ENCODE measurements at places on chromosomes 2 and 18.

- no peak for DNase-seq
Measured at GRCh38 chr2:220053919-220054318, 426.5 kb downstream of the SLC4A3 start.

GRCh38 chr2:147428120-147428747 is 416.6 kb upstream of the ACVR2A start:
- no peak for DNase-seq

- peak; percentile 36 for DNase-seq
Measured at GRCh38 chr2:1162768-1163584, 212.3 kb downstream of the SNTG2 start.

GRCh38 chr2:26178746-26179436 is 6.0 kb downstream of the GAREM2 start:
- DNase-seq = no peak

DNA sequence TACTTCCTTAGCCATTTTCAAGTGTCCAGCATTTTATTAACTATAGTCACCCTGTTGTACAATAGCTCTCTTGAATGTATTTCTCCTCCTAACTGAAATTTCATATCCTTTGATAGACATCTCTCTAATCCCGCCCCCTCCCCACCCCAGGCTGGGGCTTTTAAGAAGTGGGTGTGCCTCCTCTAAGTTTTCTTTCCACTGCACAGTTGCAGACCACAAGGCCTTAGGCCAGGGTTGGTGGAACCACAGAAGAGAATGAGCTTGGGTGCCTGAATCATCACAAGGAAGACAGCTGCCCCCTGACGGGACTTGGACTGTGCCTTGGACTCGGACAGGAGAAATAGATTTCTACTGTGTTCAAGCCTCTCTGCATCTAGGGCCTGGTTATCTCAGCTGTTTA is 193.4 kb downstream of the HAUS1 start:
- DNase-seq = no peak

- DNase-seq = no peak
Measured at GRCh38 chr2:104856086-104856972, 2.4 kb downstream of the POU3F3 start.

DNA sequence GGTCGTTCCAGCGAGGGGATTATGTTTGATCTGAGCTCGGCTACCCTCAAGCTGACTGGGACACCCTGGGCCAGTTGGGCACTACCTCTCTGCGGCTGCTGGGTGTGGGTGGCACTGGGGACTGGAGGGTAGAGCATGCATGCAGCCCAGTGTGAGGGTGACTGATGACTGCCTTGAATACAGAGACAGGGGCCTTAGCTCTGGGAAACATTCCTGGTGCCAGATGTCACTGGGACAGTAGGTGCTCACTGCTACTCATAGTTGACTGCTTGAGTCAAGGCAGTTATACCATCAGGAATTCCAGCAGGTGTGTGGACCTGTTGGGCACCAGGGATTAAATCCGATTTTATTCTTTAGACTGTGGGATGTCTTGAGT is 33.6 kb upstream of the ATP6V1B1 start:
- DNase-seq = no peak

- no peak for DNase-seq
Measured at GRCh38 chr2:68377137-68377780, 12.2 kb downstream of the PLEK start.

DNA sequence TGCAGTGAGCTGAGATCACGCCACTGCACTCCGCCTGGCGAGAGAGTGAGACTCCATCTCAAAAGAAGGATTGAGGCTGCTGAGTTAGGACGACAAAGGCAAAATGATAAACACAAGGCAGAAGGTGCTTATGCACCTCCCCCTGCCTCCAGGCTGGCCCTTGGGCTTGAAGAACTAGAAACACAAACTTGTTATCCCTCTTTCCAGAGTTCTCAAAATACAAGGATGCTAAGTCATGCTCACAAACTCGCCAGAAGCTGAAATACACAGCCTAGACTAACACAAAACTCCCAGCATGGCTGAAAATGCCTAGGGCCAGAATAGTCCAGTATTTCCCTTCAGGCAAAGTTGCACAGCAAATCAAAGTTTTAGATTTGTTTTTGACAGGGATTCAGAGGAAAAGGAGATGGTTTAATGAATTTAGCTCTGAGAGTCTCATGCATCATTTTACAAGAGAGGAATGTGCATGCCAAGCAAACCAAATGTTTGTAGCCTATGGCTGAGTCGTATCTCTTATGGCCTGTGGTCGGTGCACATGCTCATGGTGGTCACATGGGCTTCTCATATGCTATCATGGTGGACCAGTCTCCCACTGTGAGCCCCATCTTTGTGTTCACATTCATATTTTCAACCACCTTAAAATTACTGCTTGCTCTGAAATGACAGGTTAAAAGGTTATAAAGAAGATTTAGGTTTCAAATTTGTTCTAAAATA is 16.2 kb upstream of the MREG start:
- no peak for DNase-seq

DNA sequence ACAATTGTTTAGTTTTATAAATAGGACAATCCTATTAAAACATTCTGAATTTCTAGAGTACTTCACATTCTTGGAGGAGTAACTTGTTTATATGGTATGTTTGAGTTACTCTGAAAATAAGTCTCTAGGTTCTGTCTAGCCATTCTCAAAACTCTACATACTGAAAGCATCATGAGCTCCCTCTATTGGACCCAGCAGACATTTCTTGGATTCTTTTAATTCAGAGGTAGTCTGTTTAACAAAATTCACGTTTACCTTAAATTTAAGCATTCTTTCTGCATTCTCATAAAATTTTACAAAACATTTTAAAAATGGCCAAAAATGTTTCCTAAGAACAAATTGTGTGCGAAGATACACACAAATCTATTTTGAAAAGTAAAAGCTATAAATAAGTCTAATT is 15.3 kb downstream of the SP9 start:
- no peak for DNase-seq

DNA sequence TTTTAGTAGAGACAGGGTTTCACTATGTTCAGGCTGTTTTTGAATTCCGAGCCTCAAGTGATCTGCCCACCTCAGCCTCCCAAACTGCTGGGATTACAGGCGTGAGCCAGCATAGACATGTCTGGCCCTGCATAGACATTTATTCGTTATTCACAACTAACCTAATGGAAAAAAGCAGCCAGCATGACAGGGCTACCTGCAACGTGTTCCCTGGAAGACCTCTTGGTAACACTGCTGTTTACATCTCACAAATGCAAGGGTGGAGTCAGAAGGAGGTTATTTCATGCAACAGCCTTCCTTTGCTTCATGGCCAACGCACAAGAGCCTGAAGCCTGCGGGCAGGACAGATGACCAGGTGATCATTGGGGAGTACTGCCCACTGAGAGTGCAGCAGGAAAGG is 9.2 kb downstream of the SERPINE2 start:
- no peak for DNase-seq

- DNase-seq = no peak
Measured at GRCh38 chr18:70373042-70373519, 84.2 kb downstream of the SOCS6 start.

DNA sequence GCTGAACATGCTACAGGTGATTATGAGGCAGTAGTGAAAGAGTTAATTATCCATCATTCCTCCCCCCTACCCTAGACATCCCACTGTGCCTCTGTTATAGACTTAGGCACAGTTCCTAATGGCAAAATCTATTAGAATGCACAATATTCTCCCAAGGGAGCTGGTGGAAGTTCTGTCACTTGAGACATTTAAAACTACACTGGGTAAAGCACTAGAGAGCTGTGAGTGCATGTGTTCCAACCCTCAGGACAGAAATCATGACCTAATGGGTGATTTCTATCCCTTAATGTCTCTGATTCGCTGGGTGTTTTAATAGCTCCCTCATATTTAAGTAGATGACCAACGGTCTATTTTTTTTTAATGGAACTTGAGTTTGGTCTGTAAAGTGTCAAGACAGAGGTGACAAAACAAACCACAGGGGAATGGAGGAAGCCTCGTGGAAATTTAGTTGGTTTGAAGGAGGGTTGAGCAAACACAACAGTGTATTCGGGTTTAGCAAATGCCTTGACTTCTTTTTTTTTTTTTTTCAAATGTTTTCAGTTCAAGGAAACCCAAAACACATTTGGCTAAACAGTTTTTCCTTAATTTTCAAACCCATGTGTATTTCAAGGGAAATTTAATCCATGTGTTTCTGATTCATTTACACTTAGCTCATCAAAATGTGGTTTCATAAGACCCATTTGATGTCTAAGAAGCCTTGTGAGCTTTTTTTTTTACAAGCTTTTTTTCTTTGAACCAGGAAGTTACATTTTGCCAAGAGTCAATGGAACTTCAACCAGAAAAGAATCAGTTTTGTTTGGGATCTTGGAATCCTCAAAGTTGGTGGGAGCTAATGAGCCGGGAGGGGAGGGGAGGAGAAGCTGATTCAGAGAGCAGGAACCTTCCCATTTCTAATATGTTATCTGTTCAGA is 665.1 kb upstream of the ZEB2 start:
- no peak for DNase-seq

- no peak for DNase-seq
Measured at GRCh38 chr18:79187532-79188277, 118.5 kb downstream of the ATP9B start.

GRCh38 chr2:44844651-44845270 is 96.7 kb upstream of the SIX3 start:
- DNase-seq = no peak

DNA sequence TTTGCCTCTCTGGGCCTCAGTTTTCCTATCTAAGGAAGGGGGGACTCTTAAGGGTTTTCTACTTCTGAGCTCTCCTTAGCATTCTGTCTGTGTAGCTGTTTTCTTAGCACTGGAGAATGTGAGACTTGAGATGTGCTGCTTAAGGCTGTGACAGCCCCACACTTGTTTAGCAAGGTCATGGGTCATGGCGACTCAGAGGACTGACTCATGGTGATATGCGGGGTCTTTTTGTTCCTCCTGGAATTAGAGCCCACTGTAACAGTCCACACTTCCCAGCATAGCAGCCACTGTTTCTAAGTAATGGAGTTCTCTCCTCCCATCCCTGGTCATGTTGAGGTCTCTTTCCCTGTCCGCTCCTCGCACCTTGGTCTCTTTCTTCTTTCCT is 4.1 kb upstream of the LPIN1 start:
- DNase-seq = no peak

DNA sequence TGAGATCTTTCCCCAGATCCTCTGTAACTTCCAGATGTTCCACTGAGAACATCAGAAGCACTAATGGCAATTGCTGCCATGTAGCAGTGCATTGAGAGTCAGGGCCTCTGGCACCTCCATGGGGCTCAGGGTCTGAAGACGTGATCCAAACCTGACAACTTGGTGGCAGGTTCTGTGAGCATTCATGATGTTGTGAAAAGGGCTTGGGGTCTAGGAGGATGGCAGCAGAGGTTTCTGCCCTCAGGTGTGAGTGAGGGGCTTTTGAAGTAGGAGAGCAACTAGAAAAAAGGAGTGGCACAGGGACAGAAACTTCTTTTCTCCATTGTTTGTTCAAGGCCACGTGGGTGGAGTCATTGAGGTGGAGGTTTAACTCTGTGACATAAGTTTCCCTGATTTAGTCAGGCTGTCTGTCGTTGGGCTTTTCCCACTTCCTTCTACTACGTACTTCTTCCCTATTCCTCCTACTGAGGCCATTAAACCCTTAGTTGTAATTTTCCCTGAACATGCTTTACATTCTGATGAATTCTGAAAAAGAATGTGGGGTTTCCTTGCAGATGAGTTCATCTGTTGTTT is 13.1 kb downstream of the CFLAR start:
- DNase-seq = no peak

DNA sequence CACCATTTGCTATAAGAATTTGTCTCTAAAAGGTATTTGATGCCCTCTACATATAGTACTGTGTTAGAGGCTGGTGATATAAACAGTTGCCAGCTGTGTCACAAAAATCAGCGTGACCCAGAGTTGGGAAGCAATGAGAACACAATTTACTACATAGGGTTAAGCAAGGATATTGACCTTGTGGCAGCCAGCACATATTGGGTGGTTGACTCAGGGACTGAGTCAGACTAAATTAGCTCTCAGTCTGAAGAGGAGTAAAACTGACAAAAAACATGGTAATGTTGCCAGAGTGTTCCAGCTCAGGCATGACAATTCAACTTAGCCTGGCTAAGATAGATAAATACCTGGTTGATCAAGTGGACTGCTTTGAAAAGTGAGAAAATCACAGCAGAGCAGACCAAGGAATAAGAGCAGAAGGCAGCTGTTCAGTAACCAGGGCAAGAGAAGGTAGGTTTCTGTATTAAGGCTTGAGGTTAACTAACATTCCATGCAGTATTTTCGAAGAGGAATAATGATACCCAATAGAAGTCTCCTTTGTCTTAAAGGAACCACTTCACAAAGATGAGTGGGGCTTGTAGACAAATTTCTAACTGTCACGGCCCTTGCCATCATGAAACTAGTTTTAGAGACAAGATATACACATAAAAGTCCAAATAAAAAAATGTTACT is 108.2 kb upstream of the ERBB4 start:
- DNase-seq = no peak

DNA sequence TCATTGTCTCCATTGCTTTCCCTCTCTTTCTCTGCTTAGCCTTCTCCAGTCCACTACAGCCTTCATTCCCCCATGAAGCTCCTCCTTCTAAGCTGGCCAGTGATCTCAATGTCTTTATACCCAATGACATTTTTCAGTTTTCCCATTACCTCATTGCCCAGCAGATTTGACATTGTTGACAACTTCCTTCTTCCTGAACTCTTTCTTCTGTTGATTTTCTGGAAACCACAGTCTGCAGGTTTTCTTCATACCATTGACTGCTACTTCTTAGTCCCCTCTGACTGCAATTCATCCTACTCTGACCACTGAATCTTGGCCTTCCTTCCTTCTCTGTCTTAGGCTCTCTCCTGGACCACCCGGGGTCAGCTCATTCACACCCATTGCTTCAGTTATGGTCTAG is 22.9 kb upstream of the SPP2 start:
- no peak for DNase-seq

- DNase-seq = peak; percentile 25
Measured at GRCh38 chr2:37453027-37453426, 108.6 kb downstream of the QPCT start.

- peak; percentile 15 for DNase-seq
Measured at GRCh38 chr2:238202326-238203093, 985 bp downstream of the ILKAP start.

DNA sequence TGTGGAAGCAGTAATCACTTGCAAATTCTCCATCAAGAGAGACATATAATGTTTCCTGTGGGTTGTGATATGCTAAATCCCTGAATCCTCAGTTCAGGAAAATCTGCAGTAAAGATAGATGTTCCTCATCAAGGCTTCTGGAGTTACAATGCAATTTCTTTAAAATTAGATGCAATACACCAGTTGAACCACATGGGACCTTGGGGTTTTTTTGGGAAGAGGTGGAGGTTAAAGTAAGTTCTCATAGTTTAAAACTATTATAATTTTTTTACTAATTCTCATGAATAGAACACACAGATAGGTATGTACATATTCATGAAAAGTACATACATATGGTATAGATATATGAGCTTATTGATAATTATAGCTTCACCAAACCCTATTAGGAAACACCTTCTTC is 496.2 kb downstream of the SATB2 start:
- DNase-seq = no peak

DNA sequence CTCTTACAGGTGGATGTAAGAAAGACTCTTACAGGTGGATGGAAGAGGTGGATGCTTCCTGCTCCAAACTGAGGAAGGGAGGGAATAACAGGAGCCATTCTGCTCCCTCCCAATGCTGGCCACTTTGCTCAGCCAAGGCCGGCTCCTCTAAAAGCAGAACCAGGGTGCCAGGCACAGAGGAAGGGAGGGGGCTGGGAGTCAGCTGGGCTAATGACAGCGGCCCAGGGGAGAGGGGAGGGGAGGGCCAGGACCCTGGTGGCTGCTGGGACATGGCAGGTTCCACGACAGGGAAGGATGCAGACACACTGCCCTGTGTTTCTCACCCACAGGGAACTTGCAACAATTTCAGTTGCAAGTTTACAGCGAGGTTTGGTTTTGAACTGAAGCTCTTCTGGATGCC is 173.4 kb downstream of the ANAPC1 start:
- DNase-seq = no peak

GRCh38 chr18:77167251-77167650 is 34.7 kb upstream of the MBP start:
- DNase-seq = no peak

Measured in CD4-positive, alpha-beta T cell treated with Interleukin-1 beta for 1 hour (primary cell).